ENCODE measurements at places on chromosomes 6 and 20.

- no peak for DNase-seq
Observed at GRCh38 chr6:91097364-91097763, 510.5 kb upstream of the MAP3K7 start.

GRCh38 chr6:134768931-134769330 lies 181.0 kb downstream of the ALDH8A1 start:
- no peak for DNase-seq

DNA sequence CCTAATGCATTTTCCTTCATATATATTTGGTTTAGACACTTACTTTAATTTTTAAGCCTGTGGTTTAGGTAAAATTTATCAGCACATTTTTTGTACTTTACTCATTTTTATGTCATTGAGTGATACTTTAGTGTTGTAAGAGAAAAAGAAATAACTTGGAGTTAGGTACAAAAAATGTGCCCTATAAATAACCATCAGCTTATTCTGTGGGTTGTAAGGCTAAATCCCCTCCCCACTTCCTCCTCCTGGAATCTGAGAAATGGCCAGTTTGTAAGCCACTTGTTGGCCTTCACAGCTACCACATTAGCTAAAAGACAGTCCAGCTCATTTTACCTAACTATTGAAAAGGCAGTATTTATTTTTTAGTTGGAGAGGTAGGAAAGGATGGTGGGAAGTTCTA lies 576.3 kb downstream of the PKHD1 start:
- DNase-seq: no peak

- DNase-seq: no peak
Observed at GRCh38 chr6:151225919-151226318, 13.8 kb upstream of the AKAP12 start.

Data from activated CD4-positive, alpha-beta T cell treated with anti-CD3 and anti-CD28 coated beads for 4 hours (primary cell).